ENCODE measurements at places on chromosomes 3 and 15.

GRCh38 chr3:142976621-142977398, 13.3 kb upstream of the PAQR9 start:
- DNase-seq: no peak

DNA sequence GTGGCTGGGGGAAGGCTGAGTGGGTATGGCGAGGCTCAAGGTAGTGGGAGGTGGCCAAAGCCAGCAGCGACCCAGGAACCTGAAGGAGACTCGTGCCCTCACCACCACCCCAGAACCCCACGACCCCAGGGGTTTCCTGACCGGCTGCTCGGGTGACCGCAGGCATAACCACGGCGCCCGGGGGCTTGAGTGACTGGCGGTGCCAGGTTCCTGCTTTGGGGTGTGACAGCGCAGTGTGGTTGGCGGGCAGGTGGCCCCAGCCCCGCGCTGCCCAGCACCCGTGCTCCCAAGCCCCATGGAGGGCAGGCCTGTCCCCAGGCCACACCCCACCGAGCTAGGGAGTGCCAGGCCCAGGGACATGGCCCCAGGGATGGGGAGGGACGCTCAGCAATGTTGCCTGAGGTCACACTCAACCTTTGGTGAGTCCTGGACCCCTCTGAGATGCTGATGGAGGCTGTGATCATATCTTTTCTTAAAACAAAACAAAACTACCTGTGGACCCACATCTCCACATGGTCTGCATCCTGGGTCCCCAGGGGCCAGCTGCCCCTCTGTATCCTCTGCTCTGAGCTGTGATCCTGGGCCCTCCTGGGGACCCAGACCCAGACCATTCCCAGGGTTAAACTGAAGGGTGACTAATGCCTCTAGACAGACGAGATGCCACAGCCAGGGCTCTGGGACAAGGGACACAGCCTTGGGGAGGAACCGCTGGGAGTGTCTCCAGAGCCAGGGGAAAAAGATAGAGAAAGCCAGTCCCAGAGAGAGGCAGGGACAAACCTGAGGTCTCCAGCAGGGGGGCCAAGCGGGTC, 13.0 kb downstream of the DNAJB8 start:
- DNase-seq: no peak

GRCh38 chr3:13191016-13191415, 117.8 kb upstream of the IQSEC1 start:
- no peak for DNase-seq

DNA sequence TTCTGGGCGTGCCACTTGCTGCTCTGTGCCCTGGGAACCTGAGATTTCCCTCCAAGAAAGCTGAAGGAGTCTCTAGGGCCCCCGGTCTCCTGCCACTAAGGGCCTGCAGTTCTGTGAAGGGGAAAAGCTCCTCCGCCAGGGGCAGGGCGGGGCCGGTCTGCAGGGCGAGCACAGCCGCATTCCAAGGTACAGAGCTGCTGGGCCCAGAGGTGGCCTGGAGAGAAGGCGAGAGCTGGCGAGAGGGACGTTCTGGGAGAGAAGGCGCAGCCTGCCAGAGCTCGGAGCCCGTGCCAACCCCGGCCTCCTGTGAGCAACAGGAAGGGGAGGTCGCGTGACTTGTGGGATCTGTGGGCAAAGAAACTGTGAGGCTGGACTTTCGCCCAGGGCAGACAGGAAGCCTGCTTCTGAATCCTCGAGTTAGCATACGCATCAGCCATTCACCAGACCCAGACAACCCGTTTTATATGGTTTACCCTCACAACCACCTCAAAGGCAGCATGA, 500.4 kb downstream of the SHQ1 start:
- peak; percentile 59 for DNase-seq

Measured in activated T-cell treated with anti-CD3 and anti-CD28 coated beads for 24 hours (primary cell).